ENCODE measurements at places on chromosomes 2 and 18.
A peak's percentile ranks its signal among the peaks of the same experiment; 100 is the strongest.

GRCh38 chr2:101508636-101509035 lies 33.7 kb upstream of the RFX8 start:
- DNase-seq = no peak

GRCh38 chr2:195456771-195457170 lies 200.3 kb upstream of the SLC39A10 start:
- no peak for DNase-seq

DNA sequence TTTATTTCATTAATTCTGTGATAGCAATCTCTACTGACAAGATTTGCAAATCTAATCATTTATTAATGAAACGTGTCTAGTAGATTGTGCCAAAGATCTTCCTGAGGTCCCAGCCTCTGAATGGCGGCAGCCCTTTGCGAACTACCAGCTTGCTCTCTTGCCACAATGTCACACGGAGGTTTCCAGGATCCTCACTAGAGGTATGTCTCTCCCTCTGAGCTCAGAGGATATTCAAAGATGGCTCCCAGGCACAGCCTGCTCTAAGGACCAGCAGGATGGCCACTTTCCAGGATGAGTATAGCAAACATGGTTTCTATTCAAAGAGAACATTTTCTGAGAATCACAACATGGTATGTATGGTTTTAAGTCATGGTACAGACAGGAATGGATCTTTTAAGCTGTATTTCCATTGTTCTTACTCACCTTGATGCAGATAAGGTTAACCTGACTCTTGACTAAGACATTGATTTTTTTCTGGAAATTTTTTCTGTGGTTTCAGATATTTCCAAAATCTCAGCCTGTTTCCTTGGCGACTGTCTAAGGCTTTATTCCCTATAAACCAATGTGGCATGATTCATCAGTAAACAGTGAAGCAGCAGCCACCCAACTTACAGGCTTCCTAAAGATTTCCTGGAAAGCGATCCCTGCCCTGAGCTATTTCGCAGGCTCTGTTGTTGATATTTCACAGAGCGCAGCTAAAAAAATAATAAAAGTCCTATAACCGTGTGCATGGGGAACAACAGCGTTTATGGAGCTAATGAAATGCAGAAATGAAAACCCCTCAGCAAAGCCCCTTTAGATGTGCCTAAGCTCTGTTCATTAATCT lies 54.1 kb upstream of the KLF7 start:
- DNase-seq = no peak

DNA sequence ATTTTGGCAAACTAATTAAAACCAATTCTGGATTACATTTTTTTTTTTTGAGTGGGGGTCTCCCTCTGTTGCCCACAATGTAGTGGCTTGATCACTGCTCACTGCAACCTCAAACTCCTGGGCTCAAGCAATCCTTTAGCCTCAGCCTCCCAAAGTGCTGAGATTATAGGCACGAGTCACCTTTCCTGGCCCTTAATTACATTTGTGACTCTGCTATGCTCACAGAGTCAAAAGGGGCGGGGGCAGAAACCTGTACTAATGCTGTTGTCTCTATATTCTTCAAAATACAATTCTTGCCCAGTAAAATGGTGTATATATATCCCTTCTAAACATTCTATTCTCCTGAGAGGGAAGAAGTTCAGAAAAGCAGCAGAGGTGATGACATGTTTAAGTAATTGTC lies 23.2 kb downstream of the PRKD3 start:
- DNase-seq = peak; percentile 9

- no peak for DNase-seq
Measured at GRCh38 chr2:98874186-98874689, 61.8 kb downstream of the CRACDL start.

GRCh38 chr2:192379736-192380135 lies 185.0 kb upstream of the TMEFF2 start:
- DNase-seq = no peak

DNA sequence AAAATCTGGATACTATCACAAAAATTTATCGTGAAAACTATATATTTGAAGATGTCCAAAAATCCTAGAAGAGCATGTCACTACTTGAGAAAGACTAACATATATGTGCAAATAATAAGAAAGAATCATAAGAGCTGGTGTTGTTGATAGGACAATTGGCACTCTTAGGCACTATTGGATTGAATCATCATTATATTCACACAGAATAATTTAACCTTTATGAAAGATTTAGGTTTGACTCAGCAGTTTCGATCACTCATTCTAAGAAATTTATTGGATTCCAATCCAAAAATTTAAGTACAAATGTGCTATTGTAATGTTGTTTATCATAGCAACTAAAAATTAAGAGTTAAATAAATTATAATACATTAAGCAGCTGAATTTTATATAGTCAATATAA lies 503.6 kb downstream of the SPAG16 start:
- DNase-seq = no peak

DNA sequence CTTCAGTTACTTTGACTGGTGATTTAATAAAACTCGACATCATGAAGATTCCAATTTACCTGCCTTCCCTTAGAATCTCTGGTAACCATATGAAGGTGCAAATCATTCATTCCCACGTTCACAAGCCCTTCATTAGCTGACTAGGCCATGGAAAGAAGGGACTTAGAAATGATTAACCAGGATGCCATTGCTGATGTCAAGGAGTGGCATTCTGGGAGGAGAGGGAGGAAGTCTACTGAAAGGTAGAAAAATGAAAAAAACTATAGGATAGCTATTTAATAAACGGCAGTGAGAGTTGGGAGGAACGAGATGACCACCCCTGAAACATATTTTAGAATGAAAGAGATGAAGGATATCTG lies 1.4 kb downstream of the ATIC start:
- DNase-seq = no peak

- no peak for DNase-seq
Measured at GRCh38 chr2:14907014-14907612, 274.6 kb downstream of the LRATD1 start.

- peak; percentile 82 for DNase-seq
Measured at GRCh38 chr18:48929941-48930713, 20.6 kb downstream of the SMAD7 start.

DNA sequence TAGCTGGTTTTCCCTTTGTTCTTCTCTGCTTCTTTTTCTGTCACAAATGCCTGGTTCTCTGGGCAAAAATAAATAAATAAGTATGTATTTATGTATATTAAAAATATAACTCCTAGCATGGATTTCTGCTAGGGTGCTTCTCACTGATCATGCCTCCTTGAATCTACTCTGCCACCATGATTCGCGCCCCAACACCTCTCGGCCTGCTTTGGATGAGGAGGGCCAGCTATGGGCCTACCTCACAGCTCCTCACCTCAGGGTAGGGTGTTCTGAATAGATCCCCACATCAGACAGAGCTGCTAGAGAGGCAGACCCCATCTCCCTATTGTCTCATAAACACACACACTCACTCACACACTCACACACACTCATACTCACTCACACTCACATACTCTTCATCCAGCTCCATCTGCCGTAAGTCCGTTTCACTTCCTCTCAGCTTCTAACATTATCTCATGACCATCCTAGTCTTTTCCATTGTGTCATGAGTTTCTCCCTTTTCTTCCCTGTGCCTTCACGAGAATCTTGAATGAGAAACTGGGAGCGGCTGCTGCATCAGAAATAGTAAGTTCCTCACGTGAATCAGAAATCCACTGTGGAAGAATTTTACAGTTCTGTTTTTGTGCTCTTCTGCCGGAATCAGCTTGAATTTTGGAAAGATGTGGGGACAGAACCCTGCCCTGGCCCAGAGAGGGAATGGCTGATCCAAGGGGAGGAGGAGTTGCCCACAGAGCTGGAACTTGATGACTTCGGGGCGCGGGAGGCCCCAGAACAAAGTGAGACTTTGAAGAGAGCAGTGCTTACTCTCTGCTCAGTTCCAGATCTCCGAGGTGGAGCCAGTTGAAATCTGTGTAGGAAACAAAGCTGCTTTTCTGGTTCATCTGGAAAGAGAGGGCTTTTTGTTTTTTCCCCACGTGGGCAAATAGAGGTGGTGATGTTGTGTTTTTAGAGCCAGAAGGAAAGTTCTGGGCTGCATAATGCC lies 20.9 kb downstream of the ANXA4 start:
- no peak for DNase-seq

- no peak for DNase-seq
Measured at GRCh38 chr2:127121353-127121752, 14.4 kb upstream of the BIN1 start.

DNA sequence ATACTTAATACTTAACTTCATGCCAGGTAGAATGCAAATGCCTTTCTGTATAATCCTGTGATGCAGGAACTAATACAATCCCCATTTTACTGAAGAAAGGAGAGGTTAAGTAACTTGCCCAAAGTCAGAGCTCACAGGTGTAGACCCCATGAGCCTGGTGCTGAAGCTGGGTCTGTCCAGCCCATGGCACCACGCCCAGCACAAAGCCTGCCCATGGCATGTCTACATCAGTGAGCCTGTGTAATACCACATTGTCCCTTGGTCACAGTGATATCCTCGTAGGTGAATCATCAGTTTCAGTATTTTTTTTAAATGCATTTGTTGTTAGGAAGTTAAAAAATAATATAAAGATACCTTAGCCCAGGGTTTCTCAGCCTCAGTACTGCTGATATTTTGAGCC lies 69.9 kb upstream of the MCFD2 start:
- DNase-seq = peak; percentile 24

DNA sequence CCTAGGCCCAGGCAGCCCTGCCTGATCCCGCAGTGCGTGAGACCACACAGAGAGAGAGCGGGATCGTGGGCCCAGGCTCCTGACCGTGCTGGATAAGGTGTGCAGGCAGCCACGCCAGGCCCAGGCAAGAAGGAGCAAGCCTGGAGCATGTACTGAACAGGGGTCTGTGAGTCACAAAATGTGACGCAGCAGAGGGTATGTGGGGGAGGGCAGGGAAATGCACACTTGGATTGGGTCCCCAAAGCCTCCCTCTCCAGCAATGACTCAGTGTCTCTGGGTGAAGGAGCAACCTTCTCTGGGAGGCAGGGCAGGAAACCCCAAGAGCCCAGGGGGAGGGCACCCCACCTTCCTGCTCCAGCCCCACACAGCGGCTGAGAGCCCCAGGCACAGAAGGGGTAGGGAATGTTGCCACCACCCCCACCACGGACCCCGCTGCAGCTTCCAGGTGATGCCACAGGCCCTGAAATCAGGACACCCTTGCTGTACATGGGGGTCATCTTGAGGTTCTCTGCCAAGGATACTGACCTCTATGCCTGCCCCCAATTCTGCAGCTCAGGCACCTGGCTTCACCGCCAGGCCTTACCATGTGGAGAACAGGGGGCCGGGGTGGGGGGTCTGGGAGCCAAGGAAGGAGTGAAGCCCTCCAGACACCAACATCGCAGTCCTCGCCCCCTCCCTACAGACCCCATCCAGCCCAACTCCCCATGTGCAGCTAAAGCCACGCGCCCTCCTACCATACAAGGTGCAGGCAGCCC lies 1.3 kb upstream of the GPC1 start:
- DNase-seq = peak; percentile 95

DNA sequence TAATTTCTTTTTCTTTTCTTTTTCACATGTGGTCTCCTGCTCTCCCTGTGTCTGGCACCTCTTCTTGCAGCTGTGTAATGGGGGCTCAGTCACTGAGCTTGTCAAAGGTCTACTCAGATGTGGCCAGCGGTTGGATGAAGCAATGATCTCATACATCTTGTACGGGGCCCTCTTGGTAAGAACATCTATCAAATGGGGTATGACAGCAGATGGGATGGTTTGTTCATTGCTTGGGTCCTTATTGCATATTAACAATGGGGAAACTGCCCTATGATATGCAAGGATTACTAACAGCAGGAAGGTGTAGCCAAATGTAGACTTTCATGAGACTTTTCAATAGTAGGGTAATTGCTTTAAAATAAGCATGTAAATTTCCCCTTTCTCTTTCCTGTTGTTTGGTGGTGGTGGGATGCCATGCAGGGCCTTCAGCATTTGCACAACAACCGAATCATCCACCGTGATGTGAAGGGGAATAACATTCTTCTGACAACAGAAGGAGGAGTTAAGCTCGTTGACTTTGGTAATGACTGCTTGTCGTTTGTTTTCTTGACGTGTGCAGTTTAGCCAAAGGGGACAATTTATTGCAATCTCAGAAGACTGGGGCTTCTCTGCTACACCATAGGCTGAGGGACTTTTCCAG lies 36.5 kb downstream of the MYO3B start:
- DNase-seq = no peak

DNA sequence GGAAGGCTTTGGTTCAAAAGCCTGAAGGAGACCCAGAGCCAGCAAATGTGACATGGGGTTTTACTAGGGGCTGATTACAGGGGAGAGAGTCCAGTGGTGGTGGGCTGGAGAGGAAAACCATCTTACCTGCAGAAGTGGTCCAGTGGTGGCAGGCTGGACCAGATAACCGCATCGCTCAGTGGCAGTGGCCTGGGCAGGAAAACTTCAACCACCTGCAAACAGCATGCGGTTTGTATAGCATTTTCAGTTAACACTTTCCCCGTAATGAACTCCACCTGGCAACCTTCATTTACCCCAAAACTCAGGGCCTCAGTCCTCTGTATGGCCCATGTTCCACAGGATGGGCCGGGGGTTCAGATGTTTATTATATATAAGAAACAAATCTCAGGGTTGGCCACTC lies 114.4 kb downstream of the LRRTM1 start:
- DNase-seq = no peak

GRCh38 chr2:3469486-3469885 lies 49.8 kb downstream of the ADI1 start:
- DNase-seq = no peak

- no peak for DNase-seq
Measured at GRCh38 chr2:162143969-162144368, 8.1 kb downstream of the GCG start.

DNA sequence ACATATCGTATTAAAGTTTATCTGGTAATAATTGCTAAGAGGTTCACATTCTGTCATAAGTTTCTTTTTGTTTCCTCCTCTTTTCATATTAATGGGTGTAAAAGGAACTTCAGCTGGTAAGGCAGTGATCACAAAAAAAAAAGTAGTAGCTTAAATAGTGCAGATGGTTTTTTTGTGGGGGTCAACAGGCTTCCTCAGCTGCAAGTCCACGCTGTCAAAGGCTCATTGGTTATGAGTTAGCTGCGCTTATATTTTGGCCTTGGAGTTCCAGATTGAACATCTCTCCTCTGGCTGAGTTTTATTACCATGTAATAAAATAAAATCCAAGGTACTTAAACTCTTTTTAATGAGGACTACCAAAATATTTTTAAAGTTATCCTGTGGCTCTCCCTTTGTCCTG lies 277.0 kb upstream of the ZEB2 start:
- no peak for DNase-seq

DNA sequence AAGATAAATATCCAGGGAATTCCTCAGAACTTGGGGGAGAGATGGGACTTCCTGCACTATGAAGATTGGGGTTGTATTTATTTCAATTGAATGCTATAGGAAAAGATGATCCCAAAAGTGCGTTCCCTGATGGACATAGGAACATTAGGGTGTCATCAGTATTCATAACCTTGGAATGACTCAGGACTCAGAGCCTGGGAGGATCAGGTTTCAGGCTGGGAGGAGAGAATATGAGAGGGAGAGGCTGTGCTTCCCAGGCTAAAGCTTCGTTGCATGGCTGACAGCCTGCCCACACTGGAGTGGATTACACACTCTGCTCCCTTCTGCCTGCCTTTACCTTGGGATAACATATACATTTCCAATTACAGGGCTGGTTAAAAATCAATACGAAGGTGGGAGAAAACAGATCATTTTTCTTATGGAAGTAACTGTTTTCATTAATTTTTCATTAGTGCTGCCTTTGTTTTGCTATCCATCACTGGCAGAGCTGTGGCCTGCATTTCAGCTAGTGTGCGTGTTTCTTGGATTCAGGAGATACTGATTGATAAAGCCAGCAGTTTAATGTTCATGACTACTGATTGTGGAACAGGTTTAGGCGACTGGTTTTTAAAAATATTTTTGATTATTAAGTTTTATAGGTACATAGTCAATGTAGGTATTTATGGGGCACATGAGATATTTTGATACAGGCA lies 118.7 kb downstream of the KCTD1 start:
- DNase-seq = peak; percentile 75

- no peak for DNase-seq
Measured at GRCh38 chr2:114031605-114032505, 142.0 kb downstream of the ACTR3 start.

Data from ACHN (cell line).